ENCODE measurements at places on chromosomes 1 and 21. TPM values are rescaled to one million over a fixed set of nuclear protein-coding genes. Genes with fewer than 3 reads are reported as not detected.

Gene KRTAP19-3
- not detected for total RNA-seq

- DNase-seq = no peak
Observed at GRCh38 chr1:109947582-109948284, 36.8 kb upstream of the AHCYL1 start.

DNA sequence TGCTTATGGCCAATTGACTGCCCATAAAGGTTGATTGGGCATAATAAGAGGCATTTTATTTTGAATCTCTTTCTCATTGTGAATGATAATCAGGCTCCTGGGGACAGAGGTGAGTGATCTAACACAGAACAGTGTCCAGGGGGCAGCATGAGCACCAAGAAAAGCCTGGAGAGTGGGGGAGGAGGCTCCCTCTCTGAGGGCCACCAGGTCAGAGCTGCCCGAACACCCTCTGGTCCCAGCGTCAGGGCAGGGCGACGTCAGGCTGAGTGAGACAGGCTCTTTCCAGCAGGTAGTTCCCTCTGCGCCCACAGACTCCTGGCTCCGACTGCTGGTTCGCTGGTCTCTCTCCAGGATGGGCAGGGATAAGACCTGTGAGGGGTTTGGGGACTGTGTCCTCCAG lies 250.2 kb upstream of the C1orf174 start:
- DNase-seq = no peak

DNA sequence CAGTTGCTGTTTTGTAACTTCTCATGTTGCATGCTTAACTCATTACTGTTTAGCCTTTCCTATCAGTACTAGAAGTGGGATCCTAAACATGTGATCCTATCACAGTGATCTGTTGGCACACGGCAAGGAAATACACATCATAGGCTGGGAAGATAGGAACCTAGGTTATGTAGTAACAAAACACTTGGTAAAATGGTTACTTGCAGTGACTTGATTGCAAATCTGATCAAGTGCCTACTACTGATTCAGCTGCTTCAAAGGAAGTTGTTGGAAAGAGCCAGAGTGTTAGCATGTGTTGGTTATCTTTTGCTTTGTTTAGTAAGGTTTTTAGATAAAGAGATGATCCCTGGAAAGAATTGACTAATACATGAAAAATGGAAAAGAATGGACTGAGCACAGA lies 8.9 kb upstream of the VASH2 start:
- no peak for DNase-seq

DNA sequence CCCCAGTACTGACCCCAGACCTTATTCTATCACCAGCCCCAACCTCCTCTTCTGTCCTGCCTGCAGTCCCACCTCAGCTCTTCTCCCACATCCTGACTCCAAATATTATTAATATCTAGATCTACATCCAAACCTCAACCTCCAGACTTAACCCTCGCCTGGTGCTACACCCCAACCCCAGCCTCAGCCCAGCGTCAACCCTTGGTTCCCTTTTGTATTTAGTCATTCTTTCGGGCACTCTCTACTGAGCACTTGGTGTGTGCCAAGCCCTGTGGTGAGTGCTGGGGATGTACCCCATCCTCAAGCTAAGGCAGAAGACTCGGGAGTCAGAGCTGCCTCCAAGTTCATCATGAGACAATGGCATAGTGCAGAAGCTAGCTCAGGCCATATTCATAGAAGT lies 1.1 kb downstream of the SHISAL2A start:
- no peak for DNase-seq

DNA sequence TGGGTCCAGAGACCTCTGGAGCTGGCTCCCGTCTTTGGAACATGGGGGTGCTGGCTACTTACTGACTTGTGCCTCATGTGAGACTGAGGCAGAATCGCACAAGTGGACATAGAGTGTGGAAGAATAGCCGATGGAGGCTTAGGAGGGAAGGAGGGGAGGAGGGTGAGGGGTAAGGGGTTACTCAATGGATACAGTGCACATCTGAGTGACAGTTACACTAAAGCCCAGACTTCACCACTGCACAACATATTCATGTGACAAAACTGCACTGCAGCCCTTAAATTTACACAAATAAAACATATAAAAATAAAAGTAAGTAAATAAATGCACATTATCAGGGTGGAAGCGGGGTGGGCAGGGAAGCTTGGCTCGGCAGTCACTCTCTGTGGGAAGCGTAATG lies 197.7 kb upstream of the RAB4A start:
- DNase-seq = no peak

DNA sequence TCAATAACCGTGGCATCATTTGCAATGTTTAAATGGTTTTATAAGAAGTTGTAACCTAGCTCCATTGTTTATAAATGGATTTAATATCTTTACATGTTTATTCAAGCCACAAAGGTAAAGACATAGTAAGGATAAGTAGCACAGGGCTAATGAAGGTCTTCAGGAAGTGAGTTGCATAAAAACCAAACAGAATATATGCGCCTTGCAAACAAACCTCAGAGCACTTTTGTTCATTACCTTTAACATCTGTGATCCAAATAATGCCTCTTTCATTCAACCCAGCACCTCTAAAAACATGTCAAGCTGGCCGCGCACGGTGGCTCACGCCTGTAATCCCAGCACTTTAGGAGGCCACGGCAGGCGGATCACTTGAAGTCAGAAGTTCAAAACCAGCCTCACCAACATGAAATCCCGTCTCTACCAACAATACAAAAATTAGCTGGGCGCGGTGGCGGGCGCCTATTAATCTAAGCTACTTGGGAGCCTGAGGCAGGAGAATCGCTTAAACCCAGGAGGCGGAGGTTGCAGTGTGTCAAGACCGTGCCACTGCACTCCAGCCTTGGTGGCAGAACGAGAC lies 25.3 kb downstream of the BRINP3 start:
- DNase-seq = no peak

GRCh38 chr1:99447721-99448120 lies 183.4 kb downstream of the PLPPR4 start:
- no peak for DNase-seq

Gene FCGR1A
- 0.46 TPM for total RNA-seq

Gene FCRL4
- total RNA-seq = not detected

DNA sequence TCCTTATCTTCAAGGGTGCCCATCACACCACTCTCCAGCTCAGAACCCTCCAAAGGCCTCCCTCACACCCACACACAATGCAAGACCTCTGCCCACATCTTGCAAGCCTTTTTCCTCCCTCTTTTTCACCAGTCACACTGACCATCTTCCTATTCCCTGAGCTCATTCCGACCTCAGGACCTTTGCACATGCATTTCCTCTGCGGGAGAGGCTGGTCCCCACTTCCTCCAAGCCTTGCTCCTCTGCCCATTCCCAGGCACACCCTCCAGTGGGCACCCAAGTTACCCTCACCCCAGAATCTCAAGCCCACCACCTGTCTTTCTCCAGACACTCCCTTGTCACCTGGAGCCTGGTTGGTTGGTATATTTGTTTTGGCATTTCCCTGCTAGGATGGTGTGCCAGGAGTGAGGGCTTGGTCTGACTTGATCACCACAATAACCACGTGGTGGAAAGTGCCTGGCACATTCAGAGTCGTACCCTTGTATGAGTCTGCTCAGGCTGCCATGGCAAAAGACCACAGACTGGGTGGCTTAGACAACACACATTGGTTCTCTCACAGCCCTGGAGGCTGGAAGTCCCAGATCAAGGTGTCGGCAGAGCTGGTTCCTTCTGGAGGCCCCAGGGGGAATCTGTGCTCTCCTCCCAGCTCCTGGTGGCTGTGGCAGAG lies 13.2 kb downstream of the MX2 start:
- no peak for DNase-seq

Gene RHCE
- 1.0 TPM for total RNA-seq

DNA sequence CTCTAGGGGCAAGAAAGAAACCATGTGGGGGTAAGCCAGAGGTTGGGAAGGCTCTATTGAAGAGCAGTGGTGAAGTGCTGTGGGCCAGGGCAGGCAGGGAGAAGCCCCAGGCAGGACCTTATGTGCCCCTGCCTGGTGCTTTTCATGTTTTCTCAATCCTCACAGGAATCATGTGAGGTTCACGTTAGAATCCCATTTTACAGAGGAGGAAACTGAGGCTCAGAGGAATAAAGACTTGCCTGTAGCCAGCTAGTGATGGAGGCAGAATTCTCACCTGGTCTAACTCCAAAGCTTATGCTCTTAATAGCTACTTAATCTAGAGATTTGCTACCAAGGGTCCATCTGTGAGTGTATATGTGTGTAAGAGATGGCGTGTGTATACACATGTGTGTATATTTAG lies 4.2 kb downstream of the TTC22 start:
- DNase-seq = no peak

Gene HTR1D
- total RNA-seq = not detected

- DNase-seq = no peak
Observed at GRCh38 chr1:169049258-169049938, 57.1 kb upstream of the ATP1B1 start.

DNA sequence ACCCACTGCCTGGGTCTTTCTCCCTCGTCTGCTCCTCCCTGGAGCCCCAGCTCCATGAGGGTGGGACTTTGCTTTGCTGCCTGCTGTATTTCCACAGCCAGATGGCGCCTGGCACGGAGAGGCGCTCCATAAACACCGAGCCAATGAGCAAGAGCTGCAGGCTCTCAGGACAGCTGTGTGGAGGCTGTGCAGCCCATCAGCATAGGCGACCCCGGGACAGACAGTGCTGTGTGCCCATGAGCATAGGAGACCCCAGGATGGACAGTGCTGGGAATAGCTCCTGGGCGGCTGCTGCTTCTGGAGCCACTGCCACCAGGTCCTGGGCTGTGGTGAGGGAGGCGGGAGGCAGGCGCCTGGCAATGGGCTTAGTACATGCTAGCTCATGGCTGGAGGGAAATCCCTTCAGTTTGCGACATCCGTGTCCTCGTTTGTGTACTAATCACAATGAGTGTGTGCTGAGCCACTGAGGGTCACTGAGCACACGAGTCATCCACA lies 29.2 kb downstream of the CEP104 start:
- DNase-seq = no peak

DNA sequence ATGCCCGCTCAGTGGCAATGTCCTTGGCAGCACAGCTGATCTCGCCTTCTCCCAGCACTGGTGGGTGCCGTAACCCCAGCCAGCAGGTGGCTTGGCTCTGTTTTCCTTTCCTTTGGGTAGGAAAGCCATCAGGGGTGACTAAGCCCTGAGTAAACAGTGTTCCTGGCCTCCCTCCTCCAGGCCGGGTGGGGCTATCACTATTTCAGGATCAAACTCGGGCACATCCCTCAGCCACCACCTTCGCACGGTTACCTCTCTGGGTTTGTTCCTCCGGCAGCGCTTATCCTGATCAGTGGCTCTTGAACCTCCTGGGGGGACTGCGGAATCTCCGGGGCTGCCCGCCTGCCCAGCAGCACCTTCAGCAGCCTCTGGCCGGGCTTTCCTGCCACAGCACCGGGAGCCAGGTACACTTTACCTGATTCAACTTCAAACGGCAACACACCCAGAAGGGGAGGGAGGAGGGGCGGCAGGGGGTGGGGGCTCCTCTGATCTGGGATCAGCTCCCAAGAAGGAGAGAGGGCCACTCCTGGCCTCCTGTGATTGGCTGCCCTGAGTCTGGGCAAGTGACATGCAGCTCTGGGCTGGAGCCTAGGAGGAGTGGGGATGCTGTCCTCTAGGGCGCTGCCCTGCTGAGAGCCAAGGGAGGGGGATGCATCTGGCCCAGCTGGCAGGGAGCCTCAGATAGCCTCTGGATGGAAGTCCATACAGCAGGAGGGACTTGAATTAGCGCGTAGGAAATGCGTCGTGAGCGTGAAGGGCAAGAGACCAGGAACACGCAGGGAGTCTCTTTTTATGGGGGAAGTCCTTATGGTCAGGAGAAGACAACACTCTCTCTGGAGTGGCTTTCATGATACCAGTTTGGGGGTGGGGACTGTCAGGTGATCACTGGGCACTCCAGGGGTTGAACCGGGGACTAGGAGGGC lies at the start of gene ASCL5:
ASCL5 (minus strand) TSS at position 353 of the 923 bp plus-strand sequence. CDS start 11,812 bp downstream, outside the sequence.
- peak; percentile 13 for DNase-seq

DNA sequence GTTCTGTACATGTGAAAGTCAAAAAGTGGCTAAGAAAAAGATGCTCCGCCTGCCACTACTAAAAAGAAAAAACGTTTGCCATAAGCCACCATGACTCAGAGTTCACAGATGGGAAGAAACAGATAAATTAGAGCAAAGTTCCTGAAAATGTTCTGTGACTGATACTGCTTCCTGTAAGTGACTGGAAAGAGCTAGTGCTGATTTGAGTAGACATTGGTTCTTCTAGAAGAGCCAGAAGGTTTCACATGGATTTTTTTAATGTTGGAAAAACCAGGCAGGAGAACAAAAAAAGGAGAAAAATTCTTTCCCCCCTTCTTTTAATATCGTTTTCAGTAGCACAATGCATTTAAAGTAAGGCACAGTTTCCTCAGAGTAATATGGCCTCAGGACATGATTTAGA lies 221.4 kb downstream of the HLX start:
- DNase-seq = no peak

DNA sequence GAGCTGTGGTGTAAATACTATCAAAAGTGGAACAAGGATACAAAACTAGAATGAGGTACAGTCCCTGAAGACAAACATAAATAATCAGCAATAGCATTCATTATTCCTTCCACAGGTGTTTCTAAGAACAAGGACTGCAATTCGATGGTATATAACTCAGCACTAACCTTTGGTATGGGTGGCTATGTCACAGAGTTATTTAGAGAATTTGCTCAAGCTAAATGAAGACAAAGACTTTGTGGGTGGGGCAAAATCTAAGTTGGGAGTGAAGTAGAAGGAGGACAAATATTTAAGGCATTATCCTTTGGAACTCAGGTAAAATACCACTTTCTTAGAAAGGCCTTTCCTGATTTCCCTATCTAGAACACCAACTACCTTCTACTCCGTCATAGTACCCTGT lies 51.5 kb upstream of the CNN3 start:
- DNase-seq = no peak

Gene CR1L
- not detected for total RNA-seq

DNA sequence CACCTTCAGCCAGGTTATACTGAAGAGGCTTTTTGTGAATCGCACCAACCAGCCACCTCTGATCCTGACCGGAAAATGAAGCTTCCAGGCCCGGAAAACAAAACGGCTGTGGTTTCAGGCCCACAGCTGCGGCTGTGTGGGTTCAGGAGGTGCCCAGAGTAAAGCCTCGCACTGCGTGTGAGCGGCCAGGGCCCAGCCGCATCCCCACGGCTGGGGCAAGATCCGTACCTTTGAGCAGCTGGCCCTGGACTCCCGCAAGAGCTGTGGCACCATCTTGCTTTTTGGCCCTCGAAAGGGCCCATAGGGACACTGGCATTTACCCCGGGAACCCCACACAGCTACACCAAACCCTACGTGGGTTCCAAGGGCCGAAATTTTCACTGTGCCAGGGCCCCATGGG lies 63.0 kb downstream of the GLUL start:
- DNase-seq = no peak

Gene ITLN2
- total RNA-seq = not detected

DNA sequence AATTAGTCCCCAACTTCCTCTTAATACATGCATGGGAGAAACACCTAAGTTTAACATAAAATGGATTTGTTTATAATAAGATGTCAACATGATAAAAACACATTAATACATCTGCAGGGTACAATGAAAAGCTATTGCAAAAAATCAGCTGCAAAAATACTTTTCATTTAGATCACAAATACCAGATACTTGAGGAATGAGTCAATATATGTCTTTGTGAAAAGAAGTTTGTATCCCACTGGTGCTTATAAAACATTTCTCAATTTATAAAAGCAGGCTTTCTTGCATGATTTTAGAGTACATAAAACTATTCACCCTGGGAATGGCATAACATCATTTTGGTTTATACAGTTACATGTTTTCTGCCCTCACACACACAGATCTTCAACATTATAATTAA lies 18.6 kb upstream of the PRKAA2 start:
- DNase-seq = no peak

Gene NR0B2
- total RNA-seq = 5.1 TPM
